ENCODE measurements at places on chromosomes 11 and 22.
A peak's percentile ranks its signal among the peaks of the same experiment; 100 is the strongest.

- DNase-seq = no peak
Observed at GRCh38 chr22:24030186-24030702, 19.1 kb downstream of the CABIN1 start.

DNA sequence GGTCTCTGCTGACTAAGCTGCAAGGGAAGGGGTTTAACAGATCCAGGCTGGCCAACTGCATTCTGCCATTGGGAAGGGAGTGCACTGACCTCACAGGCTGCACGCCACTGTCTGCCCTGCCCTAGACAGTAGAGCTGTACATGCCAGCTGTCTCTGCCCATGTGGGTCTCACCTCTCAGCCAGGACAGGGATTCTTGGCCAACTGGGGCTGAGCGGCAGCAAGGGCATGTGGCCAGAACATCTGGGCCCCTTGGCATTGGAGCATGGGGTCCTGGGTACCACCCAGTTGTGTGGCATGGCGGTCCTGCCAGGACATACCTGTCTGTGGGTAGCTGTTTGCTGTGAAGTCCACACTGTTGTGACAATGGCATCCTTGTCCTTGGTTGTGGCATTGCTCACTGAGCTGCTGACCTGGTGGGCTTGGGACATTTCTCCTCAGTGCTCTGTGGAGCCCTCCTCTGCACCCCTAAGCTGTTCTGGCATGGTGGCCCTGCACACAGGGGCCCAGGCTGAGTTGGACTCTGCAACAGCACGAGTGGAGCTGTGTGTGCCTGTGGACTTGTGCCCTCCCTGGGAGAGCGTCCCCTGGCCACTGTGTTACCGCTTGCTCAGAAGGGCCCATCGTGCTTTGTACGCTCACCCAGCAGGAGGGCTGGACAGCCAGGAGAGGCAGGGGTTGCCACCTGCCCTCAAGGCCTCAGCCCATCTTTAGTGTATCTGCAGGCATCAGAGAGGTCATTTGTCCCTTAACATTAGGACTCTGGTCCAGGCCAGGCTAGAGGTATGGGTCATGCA is 46.7 kb downstream of the MED15 start:
- no peak for DNase-seq

GRCh38 chr22:37259540-37260029 is 15.5 kb upstream of the RAC2 start:
- DNase-seq = no peak

GRCh38 chr11:59611570-59612565 is 3.7 kb downstream of the OSBP start:
- no peak for DNase-seq

DNA sequence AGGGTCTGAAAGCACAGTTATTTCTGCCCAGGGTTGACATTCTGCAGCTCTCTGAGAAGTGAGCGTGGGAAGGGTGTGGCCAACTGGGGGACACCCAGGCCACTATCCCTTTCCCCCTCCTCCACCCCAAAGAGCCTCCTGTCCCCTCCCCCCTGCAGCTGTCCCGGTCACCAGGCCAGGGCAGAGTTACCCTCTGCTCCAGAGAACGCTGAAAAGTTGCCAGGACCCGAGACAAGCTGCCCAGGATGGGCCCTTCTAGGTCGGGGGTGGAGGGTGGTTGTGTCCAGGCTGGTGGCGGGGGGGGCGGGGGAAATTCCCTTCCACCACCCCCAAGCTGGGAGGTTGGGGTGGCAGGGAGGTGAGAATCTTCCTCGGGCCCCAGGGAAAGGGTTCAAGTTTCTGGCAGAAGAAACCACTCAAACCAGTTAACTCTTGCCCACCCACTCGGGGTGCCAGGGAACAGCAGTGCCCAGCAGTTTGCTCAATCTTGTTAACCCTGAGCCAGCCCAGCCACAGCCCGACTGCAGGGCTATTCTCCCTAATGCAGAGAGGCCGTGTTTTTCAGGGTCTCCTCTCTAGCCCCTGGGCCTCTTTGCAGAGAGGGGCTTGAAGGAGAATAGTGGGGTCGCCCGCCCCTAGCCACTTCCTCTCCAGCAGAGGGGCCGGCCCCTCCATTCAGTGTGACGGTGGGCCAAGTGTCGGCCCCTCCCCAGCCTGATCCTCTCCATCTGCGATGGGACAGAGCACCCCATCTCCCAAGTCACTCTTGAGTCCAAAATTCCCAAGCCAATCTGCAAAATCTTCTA is 697 bp downstream of the LGALS1 start:
- no peak for DNase-seq

GRCh38 chr22:47582067-47582466 is 819.6 kb downstream of the TBC1D22A start:
- no peak for DNase-seq

- no peak for DNase-seq
Observed at GRCh38 chr11:117016246-117016645, 82.0 kb downstream of the SIK3 start.

DNA sequence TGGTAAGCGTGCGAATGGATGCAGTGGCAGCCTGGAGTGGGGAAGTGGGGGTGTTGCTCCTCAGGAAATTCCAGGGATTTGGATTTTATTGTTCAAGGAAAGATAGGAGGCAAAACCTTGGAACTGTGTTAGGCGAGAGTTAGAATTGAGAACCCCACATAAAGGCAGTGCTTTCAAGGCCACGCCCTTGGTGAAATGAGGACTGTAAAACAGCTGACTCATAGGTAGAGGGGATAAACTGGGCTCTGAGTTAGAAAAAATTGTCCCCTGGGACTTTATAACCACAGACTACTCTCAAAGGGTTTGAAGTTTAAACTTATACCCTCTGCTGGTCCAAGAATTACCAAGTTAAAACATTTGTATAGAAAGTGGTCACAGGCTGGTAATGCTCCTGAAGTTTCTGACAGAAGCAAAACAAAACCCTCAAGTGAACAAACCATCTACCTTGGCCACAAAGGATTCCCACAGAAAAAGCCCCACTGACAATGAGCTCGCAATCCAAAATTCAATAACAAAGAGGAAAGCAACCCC is 250.3 kb upstream of the TBCEL start:
- no peak for DNase-seq

DNA sequence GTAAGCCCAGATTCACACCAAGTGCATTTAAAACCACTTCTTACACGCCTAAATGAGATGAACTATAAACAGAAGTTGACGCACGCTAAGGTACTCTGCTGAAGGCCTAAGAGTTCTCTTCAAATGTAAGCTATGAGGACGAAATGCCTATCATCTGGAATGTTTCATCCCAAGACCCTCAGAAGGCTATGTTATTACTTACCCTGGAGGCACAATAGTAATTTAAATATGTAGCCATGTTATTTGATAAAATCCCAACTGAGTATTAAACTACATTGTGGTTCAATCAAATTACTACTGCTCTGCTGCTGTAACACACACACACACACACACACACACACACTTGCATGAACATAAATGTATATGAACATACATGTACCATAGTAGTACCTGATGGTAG is 47.6 kb downstream of the MAML2 start:
- DNase-seq = no peak

- DNase-seq = no peak
Observed at GRCh38 chr11:574632-575312, 1.5 kb upstream of the PHRF1 start.

- no peak for DNase-seq
Observed at GRCh38 chr22:28132466-28132865, 213.4 kb upstream of the PITPNB start.

GRCh38 chr11:93494357-93494756 is 48.8 kb downstream of the SMCO4 start:
- no peak for DNase-seq

- peak; percentile 32 for DNase-seq
Observed at GRCh38 chr11:46345131-46345597, 2.1 kb upstream of the DGKZ start.

- no peak for DNase-seq
Observed at GRCh38 chr11:10937385-10937771, 79.5 kb upstream of the ZBED5 start.

- no peak for DNase-seq
Observed at GRCh38 chr11:117900720-117901440, 24.4 kb upstream of the FXYD6 start.

GRCh38 chr22:37014835-37015586 is 4.2 kb downstream of the TST start:
- DNase-seq = no peak

DNA sequence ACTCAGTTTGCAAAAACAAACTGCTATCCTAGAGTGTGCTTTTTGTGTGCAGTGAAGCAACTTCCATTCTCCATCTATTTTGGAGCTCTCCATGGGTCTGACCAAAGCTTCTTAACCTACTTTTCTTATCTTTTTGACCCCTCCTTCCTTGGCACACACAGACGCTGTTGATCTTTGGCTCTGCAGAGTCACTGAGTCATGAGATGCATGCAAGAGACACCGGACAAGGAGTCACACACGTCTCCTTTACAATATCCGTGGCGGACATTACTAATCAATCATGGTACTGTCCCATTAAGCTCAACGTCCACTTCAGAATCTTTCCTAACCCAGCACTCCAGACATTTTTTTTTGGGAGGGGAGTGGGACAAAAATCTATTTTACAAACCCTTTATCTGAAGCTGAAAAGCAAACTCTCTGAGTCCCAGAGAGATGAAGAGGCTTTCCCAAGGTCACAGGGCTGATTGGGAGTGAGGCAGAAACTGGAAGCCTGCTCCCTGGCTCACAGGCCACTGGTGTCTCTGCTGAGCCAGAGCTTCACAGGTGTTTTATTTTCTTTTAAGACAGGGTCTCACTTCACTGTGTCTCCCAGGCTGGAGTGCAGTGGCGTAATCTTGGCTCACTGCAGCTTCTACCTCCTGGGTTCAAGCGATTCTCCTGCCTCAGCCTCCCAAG is 165.8 kb upstream of the SYT13 start:
- no peak for DNase-seq

DNA sequence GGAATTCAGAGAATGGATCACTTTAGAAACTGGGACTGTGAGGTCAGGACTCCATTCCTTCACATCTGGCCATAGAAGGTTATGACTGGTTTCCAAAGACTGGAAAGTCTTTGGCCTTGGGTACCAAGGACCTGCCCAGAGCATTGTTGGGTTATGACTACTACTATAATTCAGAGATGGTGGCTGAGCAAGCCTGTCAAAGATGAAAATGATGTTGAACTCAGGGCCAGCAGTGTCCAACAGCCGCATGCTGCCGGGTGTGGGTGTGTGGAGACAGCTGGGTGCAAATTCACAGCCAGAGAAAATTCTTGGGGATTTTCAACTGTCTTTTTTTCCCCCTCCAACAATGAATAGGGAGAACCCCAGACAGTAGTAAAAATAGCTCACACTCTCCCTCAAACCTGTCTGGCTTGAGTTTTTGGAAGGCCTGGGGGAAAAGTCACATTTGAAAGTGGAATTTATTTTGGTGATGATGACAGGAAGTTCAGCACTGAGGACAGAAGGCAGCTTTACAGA is 166.8 kb upstream of the NCAM1 start:
- no peak for DNase-seq

- DNase-seq = no peak
Observed at GRCh38 chr11:9760193-9760575, 96.3 kb downstream of the SWAP70 start.

- DNase-seq = no peak
Observed at GRCh38 chr22:37435970-37436603, 8.8 kb upstream of the ELFN2 start.

DNA sequence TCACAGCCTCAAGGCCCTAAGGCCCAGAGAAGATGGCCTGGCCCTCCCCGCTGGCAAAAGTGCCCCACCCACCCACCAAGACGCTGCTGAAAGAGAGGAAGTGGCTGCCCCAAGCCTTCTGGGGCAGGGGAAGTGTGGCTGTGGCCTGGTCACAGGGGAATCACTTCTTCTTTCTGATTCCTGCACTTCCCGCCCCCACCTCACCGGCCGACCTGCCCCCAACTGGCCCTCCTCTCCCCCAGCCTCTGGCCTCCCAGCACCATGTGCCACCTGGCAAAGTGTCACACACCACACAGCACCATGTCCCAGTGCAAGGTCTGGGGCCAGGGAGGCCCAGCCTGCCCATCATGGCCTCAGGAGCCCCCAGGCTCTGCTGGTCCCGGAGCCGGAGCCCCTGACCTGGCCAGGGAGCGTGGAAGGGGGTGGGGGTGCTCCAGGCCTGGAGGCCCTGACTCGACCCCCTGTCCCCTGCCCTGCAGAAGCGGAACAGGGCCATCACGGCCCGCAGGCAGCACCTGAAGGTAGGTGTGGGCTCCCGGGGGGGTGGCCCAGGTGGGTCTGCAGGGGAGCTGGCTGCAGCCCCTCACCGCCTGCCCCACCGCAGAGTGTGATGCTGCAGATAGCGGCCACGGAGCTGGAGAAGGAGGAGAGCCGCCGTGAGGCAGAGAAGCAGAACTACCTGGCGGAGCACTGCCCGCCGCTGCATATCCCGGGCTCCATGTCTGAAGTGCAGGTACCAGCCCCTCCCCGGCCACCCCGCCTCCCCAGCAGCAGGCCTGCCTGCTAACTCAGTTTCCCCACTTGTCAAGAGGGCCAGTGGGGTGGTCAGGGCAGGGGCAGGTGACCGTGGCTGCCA is 1.4 kb downstream of the TNNI2 start:
- DNase-seq = peak; percentile 38

- peak; percentile 55 for DNase-seq
Observed at GRCh38 chr11:93543292-93543977, at the start of gene SMCO4. TSS of gene SMCO4 (minus strand) at chr11:93543391. CDS start at chr11:93479189, 64,202 bp downstream.

- DNase-seq = no peak
Observed at GRCh38 chr11:3159296-3160190, 5.6 kb downstream of the OSBPL5 start.

DNA sequence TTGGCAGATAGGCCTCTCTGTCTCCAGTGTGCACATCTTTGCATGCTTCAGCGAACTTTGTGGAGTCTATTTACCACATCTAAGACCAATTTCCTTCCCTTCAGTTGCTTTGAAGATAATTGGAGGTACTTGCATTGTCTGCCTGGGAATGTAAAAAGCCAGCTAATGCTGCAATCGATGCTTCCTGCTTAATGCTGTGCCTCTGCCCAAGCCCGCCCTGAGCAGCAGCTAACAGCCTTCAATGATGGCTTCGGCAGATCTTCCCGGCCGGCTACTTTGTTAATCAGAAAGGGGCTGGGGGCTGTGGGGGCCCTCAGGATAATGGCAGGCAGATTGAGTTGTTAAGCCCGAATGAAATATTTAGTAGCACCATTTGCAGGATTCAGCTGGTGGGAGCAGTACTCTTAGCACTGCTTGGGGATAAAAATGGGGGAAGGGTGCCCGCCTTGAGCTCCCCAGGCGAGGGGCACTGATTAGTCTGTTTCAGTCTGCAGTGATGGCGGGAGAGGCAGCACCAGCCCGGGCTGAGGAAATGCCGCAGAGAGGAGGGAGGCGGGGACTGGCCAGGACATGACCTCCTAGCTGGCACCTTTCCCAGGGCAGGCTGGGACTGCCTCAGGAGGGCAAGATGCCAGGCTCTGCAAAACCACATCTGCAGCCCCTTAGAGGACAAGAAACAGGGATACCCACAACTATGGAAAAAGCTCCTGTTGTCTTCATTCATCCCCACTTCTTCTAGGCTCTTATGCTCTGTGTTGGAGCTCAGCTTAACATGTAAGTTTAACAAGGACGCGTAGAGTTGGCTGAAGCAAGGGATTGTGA is 460.0 kb downstream of the BUD13 start:
- DNase-seq = no peak

- DNase-seq = no peak
Observed at GRCh38 chr11:102522312-102523188, 8.0 kb downstream of the MMP7 start.

DNA sequence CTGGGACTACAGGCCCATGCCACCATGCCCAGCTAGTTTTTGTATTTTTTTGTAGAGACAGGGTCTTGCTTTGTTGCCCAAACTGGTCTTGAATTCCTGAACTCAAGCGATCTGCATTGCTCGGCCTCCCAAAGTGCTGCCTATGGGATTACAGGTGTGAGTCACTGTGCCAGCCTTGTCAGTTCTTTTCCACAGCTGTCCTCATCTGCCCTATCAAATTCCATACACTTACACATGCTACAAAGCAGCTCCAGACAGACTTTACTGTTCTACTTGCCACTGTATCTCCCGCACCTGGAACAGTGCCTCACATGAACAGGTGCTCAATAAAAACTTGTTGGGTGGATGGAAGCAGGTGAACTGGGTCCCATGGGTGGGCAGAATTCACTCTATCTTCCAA is 8.2 kb downstream of the STX5 start:
- DNase-seq = no peak
